ENCODE measurements at places on chromosomes 12 and 14.

DNA sequence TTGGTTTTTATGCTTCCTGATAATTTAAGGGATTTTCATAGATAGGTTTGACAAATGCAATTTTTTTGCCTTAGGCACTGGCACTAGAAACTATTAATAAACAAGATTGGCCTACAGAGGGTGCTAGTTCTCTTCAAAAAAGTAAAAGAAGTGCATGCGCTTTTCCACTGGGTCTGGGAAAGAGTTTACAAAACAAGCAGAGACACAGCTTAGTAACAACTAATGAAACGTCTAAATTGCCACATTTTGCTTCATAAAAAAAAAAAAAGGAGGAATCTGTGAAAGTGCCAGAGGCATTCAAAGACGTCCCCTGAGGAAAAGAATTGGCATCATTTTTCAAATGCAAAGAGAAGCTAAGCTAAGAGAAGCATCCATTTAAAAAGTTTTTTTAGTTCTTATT is 58.3 kb upstream of the EEA1 start:
- no peak overlapping the region for H3K4me3 ChIP-seq
- no peaks in the 10 kb centered on the region for H3K27me3 ChIP-seq
- no peaks in the 10 kb centered on the region for H3K36me3 ChIP-seq
- H3K4me1 ChIP-seq, result peaks cover 6% of the 10 kb centered on the region

DNA sequence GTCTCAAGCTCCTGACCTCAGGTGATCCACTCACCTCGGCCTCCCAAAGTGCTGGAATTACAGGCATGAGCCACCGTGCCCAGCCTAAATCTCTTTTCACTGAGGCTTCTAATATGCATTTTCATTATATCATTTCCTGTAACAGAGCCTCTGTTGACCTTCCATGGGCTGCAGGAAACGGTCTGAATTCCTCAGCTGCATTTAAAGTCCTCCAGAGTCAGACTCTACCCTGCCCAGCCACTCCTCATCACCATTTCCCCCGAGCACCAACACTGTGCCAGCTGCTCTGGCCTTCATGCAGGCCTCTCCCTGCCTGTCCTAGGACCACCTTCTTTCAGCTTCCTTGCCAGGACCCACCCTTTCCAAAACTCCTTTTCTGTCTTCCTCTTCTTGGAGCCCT is 9.8 kb upstream of the NFKBIA start:
- H3K4me3 ChIP-seq, result no peak overlapping the region
- DNase-seq, result no peak
- H3K27ac ChIP-seq, result no peak overlapping the region
- no peaks in the 10 kb centered on the region for H3K36me3 ChIP-seq
- no peaks in the 10 kb centered on the region for H3K4me1 ChIP-seq

DNA sequence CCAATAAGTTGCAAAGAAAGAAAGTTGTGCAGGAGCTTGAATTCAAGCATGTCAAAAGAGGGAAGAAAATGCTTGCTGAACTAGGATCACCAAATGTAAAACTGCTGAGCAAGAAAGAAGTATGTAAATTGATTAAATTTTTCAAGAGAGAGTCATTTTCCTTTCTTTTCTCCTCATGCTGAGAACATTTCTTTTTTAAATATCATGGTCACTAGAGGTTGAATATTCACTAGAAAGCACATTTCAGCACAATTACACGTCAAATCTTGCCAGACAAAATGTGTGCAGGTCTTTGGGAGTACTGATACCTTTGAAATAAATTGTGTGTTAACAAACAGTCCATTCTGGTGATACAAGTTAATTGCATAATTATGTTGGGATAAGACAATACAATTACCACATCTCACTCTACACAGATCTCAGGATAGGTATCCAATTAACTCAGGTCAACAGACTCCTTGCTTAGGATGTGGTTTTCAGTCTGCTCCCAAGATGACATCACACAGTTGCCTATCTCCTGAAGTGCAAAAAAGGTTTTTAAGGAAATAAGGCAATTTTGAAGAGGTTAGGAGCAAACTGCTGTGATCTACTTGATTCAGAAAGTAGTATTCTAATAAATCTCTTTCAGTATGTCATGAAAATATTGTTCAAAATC is 862.2 kb downstream of the RPS29 start:
- no peaks in the 10 kb centered on the region for H3K27me3 ChIP-seq
- no peaks in the 10 kb centered on the region for H3K36me3 ChIP-seq
- no peak overlapping the region for H3K27ac ChIP-seq
- DNase-seq, result no peak
- peaks cover 18% of the 10 kb centered on the region for H3K4me1 ChIP-seq

DNA sequence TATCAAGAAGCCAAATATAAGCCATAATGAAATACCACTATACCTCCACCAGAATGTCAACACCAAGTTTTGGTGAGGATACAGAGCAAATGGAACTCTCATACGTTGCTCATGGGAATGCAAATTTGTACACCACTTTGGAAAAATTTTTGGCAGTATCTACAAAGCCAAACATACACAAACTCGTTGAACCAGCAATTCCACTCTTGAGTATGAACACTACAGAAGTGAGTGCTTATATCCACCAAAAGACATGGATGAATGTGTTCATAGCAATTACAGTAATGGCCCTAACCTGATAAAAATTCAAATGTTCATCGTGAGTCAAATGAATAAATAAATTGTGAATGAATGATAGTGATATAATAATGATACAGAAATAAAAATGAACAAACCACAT is 24.8 kb downstream of the C12orf71 start:
- no peaks in the 10 kb centered on the region for H3K4me1 ChIP-seq
- H3K4me3 ChIP-seq, result no peak overlapping the region
- no peak overlapping the region for H3K27ac ChIP-seq

DNA sequence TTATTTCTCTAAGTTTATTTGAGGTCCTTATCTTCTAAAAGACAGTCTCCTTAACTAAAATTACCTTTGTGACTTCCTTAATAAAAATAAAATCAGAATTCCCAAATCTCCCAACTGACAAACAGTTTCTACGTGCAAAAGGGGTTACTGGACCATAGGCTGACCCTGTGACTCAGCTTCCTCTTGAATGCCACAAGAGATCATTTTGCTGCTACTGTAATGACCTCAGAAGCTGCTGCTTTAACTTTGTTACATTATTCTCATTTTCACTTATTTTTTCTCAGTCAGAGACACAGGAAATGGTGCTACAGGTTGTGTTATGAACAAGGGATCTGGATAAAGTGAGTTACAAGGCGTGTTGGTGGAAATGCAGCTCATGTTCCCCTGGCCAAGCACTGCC is 132.2 kb upstream of the TMTC2 start:
- no peaks in the 10 kb centered on the region for H3K36me3 ChIP-seq
- no peaks in the 10 kb centered on the region for H3K27me3 ChIP-seq

DNA sequence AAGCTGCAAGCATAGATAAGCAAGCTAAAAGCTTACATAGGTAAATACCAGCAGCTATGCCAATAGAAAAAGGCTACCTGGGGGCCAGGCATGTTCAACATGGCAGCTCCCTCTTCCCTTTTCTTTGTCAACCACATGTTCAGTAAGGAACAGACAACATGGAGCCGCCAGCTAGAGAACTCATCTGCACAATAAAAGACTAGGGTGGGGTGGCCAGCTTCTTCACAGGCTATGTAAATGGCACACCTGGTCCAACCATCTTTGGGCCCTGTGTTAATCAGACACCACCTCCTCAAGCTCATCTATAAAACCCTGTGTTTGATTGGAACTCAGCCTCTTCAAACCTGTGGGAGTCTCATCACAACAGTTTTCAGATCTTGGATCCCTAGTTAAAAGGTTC is 129.7 kb upstream of the TMPO start:
- H3K4me1 ChIP-seq, result no peaks in the 10 kb centered on the region
- no peak overlapping the region for H3K4me3 ChIP-seq
- no peaks in the 10 kb centered on the region for H3K36me3 ChIP-seq
- DNase-seq, result no peak
- no peak overlapping the region for H3K27ac ChIP-seq

DNA sequence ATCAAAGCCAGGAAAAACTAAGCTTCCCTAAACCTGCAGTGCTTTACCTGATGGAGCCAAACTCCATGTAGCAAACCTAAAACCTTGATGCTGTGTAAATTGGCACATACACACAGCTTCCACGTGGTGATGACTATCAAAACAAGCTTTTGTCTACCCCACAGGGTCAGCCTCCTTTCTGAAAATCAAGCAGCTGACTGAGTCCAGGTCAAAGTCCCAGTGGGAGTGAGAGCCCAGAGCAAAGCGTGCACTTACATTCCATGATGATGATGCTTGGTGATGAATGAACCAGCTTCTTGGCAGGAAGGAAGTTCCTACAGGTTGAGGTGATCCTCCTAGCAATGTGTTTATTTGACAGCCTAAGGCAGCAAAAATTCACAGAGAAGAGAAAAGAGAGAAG is 630.0 kb upstream of the TBX3 start:
- H3K27me3 ChIP-seq, result no peaks in the 10 kb centered on the region
- H3K27ac ChIP-seq, result no peak overlapping the region
- no peak for DNase-seq
- no peak overlapping the region for H3K4me3 ChIP-seq
- no peaks in the 10 kb centered on the region for H3K4me1 ChIP-seq
